Aorta (tissue), 5 donors: ENCODE measurements at places on chromosomes 16 and 17. TPM values are rescaled to one million over a fixed set of nuclear protein-coding genes. Genes with fewer than 3 reads are reported as not detected.

The FBXO31 gene
- 28.9 TPM for polyA plus RNA-seq

DNA sequence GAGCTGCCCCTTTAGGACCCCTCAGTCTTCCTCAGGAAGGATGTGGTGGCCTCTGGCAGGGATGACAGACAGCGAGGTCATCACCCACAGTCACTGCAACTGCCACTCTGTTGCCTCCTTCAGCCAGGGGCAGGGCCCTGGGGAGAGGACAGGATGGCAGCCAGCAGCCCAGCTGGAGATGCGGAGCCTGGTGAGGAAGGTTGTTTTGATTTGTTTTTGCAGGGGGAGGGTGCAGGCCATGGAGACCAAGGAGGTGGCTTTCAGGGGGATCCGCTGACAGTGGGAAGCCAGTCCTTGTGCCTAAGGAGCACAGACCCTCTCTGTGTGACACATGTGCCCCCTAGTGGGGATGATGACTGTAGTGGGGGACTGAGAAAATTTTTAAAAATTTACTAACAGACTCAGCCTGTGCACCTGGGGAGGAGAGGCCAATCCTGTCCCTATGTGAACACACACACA lies 7.4 kb downstream of the PRCD start:
- H3K27ac ChIP-seq = no peak overlapping the region
- no peak for DNase-seq
- no peak overlapping the region for H3K4me3 ChIP-seq
- H3K27me3 ChIP-seq = no peaks in the 10 kb centered on the region
- H3K36me3 ChIP-seq = no peaks in the 10 kb centered on the region

DNA sequence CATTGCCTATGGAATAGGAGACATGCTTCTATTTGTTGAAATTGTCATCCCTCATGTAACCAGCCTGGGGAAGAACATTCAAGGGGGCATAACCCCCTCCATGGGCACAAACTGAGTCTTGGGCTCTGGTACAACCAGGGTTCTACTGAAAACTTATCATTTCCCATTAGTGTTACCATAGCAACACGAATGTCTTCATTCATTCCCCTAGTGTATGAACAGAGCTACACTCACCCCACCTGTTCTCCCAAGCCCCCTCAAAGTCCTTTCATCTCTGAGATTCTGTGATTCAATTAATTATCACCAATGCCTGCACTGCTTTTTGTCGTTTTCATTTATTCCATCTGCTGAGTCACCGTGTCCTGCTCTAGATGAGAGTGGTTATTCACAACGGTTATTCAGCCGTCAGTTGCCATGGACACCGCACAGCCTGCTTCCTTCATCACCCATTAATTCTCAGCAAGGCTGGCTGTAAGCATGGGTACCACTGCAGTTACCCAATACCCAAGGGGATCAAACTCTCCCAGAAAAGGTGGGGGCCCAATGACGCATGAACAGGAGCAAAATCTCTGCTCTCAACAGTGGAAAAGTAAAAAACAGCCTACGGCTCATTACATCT lies 1.6 kb upstream of the GAST start:
- H3K4me1 ChIP-seq = no peaks in the 10 kb centered on the region
- H3K27me3 ChIP-seq = no peaks in the 10 kb centered on the region
- H3K36me3 ChIP-seq = no peaks in the 10 kb centered on the region
- no peak overlapping the region for H3K4me3 ChIP-seq
- H3K27ac ChIP-seq = no peak overlapping the region
- DNase-seq = no peak

- H3K4me3 ChIP-seq = no peak overlapping the region
- no peaks in the 10 kb centered on the region for H3K4me1 ChIP-seq
- no peak for DNase-seq
- no peaks in the 10 kb centered on the region for H3K27me3 ChIP-seq
- H3K36me3 ChIP-seq = no peaks in the 10 kb centered on the region
- no peak overlapping the region for H3K27ac ChIP-seq
These were observed 18.3 kb downstream of the TEKT3 start for GRCh38 chr17:15323131-15323530.
